ENCODE measurements at places on chromosomes 1 and 21.

DNA sequence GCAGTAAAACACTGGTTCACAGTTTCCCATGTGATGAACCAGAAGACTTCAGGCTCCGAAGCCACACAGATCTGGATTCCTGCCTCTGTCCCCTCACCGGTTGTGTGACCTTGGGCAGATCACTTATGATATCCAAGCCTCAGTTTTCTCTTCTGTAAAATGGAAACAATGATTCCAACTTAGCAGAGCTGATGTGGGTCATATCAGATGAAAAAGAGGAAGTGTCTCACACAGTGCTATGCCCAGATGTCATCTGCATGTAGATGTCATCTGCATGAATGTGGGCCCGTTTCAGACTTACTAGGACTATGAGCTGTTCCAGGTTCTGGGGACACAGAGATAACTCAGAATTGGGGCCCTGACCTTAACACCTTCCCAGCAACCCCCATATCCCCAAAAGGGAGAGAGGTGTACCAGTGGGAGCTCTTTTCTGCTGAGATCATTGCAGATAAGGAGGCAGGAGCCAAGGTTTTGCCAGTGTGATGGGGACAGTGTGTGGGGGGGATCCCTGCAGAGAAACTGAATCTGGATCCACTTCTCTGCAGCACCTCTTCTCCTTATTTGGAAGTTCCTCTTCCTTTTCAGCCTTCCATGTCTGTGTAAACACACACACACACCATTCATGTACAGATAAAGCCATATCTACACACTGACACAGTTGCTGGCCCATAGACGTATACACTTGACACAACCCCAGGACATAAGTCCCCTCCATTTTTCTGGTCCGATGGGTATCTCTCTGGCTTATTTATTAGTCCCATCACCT lies 5.0 kb upstream of the ADGRB2 start:
- DNase-seq, result no peak

GRCh38 chr1:205061227-205061626 lies 18.2 kb downstream of the CNTN2 start:
- no peak for DNase-seq

GRCh38 chr21:25615880-25616279 lies 8.6 kb upstream of the MRPL39 start:
- no peak for DNase-seq

GRCh38 chr1:117616967-117617366 lies 11.1 kb downstream of the TENT5C start:
- DNase-seq, result no peak

- DNase-seq, result no peak
These were observed 11.4 kb downstream of the DNAJC11 start for GRCh38 chr1:6690186-6690585.

DNA sequence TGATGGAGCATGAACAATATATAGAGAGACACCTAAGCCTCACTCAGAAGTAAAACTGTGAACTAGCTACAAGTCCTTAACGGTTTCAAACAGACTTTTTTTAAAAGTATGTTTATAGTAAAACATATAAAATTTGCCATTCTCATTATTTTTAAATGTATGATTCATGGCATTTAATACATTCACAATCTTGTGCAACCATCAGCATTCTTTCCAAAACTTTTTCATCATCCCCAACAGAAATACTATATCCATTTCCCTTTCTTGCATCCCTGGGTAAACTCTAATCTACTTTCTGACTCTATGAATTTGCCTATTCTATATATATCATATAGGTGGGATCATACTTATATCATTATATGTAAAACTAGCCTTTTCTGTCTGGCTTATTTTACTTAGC lies 25.5 kb downstream of the EVI5 start:
- no peak for DNase-seq

GRCh38 chr1:11934302-11935056 lies at the start of gene PLOD1:
TSS of gene PLOD1 (plus strand) at chr1:11934717. CDS start at chr1:11934780, 63 bp downstream.
- peak; percentile 82 for DNase-seq

DNA sequence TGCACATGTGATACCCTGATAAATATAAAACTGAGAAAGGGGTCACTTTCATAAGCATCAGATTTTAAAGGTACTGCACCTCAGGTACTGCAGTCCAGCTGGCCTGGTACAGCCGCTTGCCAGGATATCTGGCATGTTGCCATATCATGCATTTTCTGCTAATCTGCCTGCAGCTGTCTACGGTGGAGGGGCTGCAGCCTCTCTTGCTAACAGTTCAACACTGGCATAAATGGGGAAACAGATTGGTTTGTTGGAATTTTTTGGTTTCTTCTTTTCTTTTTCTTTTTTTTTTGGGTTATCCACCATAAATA lies 71.5 kb downstream of the MIS18A start:
- DNase-seq, result no peak

GRCh38 chr1:38031513-38031866 lies 15.1 kb downstream of the POU3F1 start:
- DNase-seq, result no peak

GRCh38 chr1:81848880-81849682 lies 48.3 kb downstream of the ADGRL2 start:
- DNase-seq, result no peak

DNA sequence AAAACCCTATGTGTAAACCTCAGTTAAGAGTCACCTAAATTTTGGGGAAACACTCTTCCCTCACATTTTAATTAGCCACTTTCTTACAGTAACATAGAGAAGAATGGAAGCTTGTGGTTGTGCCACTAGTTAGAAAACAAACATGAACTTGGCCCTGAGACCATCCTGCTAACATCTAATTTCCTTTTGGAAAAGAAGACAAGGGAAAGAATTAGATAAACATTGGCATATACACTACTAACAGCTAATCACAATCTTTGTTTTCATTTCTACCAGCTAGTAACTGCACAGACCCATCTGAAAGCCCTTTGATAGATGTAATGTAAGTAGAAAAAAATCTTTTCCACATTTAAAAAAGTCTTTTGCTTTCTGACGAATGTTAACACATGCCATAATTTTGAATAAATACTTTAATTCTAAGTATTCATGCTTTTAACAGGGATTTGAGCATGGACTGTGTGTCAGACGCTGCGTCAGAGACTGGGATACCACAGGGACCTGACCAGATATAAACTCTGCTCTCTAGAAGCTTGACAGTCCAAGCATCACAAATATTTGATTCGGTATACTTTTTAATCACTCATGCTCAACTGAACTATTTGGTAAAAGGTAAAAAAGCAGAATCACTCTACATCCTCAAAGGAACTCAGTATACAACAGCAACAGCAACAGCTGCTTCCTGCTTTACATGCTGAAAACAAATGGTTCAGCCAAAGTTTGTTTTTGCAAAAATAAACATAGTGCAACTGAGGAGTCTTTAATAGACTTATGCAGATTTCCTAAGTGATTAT lies 30.2 kb downstream of the DPH5 start:
- no peak for DNase-seq

- peak; percentile 42 for DNase-seq
These were observed at the start of gene TNFRSF9 for GRCh38 chr1:7940745-7941436. TSS of gene TNFRSF9 (minus strand) at chr1:7940839. CDS start at chr1:7939994, 845 bp downstream.

DNA sequence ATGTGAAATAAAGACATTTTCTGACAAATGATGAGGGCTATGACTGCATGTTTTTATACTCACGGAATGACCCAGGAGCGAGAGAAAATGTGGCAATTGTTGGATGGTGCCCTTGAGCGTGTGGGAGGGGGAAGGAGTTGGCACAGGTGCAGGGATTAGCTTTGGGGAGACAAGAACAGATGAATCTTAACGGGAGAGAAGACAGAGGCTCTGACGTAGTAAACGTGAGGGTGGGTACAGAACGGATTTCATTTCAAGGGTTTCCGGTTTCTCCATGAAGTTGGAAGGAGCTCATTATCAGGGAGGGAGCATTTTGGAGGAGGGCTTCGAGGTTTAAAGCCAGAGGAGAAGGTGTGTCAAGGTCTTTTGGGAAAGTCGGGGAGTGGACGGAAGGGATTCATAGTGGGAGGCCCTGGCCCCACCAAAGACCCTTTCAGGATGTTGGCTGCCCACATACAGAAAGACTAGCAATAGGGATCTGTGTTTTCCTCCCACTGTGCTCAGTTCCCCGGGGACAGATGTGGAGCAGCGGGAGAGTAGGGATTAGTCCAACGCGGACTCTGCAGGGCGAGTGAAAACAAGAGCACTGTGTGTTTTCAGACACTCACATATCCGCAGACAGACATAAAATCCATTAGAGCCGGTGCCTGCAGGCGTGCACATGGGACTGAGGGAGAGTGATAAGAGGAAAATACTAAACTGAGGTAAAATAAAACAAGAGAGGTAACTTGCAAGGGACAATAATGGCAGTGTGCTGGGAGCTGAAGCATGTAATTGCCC lies 584.1 kb downstream of the AJAP1 start:
- DNase-seq, result no peak

DNA sequence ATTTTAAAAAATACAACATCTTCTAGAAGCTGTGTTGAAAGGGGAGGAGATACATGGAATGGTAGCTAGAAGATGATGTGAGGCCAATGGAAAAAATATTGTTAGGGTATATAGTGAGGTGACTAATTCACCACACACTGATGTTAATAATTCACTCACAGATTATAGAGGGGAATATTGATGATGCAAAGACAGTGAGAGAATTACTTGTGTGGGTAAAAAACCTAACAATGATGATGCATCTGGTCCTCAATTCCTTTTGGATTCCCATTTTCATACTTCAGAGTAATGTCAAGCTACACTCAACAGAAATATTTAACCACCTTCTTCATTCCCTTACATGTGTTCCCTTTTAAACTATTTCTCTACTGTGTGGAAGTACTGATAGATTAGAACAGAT lies 169.5 kb upstream of the DPYD start:
- no peak for DNase-seq

GRCh38 chr1:183952101-183952500 lies 85.4 kb downstream of the COLGALT2 start:
- no peak for DNase-seq

DNA sequence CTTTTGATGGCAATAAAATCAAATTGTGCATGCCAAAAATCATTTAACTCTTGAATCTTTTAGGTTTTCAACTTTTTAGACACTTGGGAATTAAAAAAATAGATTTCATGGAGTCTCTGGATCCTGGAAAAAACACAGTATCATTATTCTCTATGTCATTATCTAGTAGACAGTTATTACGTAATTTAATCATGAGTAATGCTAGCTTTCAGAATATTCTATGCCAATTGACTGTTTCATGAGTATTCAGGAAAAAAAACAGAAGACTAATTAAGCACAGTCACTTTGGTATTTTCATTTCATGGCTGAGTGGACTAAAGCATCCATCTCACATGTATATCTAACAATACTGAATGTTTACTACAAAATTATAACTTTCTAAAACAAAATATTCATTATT lies 44.0 kb downstream of the ODF2L start:
- DNase-seq, result no peak

DNA sequence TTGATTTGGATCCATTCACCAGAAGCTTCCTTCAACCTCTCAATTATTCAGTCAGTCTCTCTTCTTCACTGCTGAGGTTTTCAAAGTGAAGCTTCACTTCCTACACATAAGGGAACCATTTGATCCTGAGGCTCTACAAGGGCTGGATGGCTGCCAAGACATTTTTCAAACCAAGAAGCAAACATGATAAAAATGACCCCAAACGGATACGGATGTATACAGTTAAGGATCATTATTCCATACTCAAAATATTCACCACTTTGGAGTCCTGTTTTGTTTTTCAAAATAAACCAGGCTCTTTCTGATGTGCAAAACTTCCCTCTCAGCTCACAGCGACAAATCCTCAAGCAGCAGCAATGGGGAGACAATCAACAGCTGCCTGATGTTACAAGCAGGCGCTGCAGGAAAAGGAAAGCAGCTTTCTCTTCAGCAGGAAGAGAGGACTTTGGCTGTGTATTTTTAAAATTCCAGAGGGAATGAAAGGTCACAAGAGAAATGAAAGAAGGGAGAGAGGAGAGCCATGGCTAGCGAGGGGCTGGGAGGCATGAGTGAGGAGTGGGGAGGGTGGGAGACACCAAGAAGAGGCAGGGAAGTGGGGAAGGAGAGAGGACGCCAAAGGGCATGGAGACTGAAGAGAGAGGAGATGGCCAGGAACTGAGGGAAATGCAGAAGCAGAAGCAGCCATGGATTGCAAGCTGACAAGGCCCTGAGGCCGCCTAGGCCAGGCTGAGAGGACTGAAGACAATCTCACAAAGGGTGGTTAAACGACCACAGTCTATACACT lies 145.4 kb downstream of the SLC45A1 start:
- DNase-seq, result no peak

DNA sequence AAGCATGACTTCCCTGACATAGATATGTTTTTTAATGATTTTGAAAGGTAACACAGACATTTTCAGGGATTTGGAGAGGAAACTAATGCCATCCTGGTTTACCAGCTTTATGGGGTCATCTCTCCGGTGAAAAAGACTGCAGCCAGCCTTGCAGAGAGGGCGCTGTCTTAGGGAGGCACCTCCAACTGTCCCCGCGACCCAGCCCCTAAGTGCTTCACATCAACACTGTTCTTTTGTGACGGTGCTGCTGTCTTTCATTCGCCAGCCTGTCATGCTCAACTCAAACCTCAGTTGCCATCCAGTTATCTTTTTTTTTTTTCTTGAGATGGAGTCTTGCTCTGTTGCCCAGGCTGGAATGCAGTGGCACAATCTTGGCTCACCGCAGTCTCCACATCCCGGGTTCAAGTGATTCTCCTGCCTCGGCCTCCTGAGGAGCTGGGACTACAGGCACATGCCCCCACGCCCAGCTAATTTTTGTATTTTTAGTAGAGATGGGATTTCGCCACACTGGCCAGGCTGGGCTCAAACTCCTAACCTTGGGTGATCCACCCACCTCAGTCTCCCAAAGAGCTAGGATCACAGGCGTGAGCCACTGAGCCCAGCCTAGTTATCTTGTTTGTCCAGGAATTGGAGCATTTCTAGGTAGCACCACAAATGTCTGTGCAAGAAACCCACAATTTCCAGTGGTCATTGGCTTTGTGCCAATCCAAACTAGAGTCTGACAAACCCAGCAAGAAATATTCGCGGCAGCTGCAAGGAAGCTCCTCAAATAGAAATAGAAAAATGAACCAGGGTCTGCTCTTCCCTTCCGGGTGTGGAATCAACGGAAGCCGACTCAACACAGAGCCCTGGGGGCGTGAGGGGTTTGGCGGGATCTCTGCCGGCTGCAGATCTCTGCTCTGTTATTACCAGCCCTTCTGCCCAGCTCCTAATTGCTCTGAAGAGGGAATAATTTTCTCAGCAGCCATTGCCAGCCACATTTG lies 24.2 kb downstream of the PDE9A start:
- no peak for DNase-seq

DNA sequence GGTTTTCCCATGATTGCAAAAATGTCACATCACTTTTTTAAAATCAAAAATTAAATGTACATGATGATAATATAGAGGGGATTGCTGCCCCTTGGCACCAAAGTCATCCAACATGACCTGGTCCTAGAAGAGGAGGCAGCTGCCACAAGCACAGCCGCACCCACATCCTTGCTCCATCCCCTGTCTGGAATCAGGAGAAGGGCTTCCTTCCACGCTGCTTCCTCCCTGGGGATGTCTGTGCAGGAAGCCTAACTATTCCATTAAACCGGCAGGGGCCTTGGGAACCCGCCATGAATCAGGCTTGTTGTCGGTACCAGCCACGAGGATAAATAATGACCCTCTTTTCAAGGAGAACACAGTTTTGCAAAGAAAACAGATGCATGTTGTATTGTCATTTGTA lies 68.7 kb upstream of the AJAP1 start:
- DNase-seq, result no peak

GRCh38 chr1:225981714-225982113 lies 17.4 kb downstream of the SDE2 start:
- DNase-seq, result no peak

GRCh38 chr1:166950156-166950555 lies 25.2 kb downstream of the ILDR2 start:
- no peak for DNase-seq

- DNase-seq, result no peak
These were observed 5.7 kb downstream of the HSPG2 start for GRCh38 chr1:21931171-21932093.

- DNase-seq, result peak; percentile 29
These were observed 18.5 kb downstream of the ALDH4A1 start for GRCh38 chr1:18883636-18884418.

Data from stimulated activated CD8-positive, alpha-beta memory T cell treated with anti-CD3 and anti-CD28 coated beads, Interleukin-7, amount 100 ng/mL, for 1 hour (primary cell).